ENCODE measurements at places on chromosomes 2 and 18. TPM values are rescaled to one million over a fixed set of nuclear protein-coding genes. Genes with fewer than 3 reads are reported as not detected.

The CYTIP gene
- total RNA-seq: 0.05 TPM

The FOXD4L1 gene
- total RNA-seq: 0.09 TPM

The GCKR gene
- 0.13 TPM for total RNA-seq

The STARD6 gene
- total RNA-seq: not detected

The GREB1L gene
- 3.5 TPM for total RNA-seq

The MAB21L4 gene
- total RNA-seq: 0.29 TPM

The CTLA4 gene
- not detected for total RNA-seq

The QPCT gene
- 22.8 TPM for total RNA-seq

The NDC80 gene
- 12.8 TPM for total RNA-seq

The MXD1 gene
- total RNA-seq: 3.0 TPM

The FSHR gene
- not detected for total RNA-seq

The C2orf66 gene
- not detected for total RNA-seq

All from A549 treated with dexamethasone at 1 μM for 4 hours (cell line).